ENCODE measurements at places on chromosomes 4 and X.

GRCh38 chr4:164188236-164188635 is 565.7 kb upstream of the SMIM31 start:
- no peak for DNase-seq

GRCh38 chr4:144967161-144967560 is 130.8 kb downstream of the ANAPC10 start:
- DNase-seq = no peak

DNA sequence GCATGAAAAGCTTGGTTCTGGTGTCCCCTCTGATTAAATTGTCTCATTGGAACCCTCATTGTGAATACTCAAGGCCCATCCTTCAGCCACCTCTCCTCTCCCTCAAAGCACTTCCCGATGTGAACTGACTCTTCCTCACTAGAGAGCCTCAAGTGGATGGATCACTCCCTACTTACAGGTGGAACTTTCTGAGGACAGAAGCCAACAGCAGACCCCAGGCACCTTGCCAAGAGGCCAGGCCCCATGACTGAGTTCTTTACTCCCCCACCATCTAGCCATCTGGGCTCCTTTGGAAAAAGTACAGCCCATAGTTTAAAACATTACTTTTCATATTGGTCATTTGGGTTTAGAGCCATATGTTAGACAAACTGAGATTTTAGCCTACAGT is 224.1 kb downstream of the SHROOM3 start:
- DNase-seq = no peak

DNA sequence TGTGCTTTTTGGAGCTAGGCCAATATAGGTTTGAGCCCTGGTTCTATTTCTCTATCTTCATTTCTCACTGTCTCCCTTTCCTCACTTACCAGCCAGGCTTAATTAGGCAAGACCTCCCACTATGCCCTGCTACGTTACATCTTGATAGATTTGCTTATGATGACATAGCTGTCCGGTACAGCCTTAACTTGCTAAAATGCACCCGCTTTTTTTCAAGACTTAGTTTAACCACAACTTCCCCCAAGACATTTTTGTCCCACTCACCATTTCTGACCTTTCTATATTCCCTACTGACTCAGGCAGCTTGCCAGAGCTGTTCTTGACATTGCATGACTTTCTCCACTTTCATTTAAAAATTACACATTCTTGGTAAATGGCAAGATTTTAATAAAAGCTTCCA is 152.6 kb downstream of the MID1 start:
- DNase-seq = no peak

- DNase-seq = no peak
These were observed 304.2 kb downstream of the TENM3 start for GRCh38 chr4:182547435-182547834.

DNA sequence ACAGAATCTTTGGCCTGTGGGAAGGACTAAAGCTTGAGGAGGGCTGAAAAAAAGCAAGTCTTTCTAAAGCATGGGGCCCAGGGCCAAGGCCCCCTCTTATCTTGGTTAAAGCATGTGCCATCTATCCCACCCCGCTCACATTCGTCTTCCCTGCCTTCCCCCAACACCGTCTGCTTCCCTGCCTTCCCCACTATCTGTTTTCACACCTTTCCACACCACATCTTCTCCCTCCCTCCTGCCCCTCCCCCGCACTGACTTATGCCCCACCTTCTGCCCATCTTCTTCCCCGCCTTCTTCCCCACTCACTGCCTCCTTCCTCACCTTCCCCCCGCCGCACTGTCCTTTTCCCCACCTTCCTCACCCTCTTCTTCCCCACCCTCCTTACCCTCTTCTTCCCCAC is 890 bp upstream of the NAP1L5 start:
- no peak for DNase-seq

GRCh38 chr4:186650401-186651180 is 73.1 kb downstream of the FAT1 start:
- no peak for DNase-seq

DNA sequence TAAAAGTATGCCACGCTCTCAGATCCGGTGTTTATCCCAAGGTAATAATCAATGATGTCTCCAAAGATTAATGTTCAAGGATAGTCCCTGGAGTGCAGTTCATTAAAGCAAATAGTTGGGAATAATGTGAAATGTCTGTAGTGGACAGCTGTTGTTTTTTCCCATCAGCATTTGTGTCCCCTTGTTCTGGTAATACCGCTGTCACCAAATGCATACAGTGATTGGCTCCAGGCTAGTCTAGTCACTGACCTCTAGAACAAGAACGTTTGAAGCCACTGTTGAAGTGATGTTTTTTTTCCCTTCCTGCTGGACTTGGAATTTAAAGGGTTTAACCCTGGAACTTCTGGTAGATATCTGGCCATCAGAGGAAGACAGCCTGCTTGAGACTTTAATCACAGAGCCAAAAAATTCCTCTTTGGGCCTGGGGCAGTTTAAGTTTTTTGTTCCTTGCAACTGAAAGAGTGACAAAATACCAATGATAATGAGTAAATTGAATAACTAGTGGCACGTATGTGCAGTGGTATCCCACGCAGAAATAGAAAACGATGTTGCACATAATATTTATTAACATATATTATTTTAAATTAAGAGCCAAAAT is 30.6 kb downstream of the HSD17B11 start:
- no peak for DNase-seq

- DNase-seq = no peak
These were observed 372.3 kb upstream of the F9 start for GRCh38 chrX:139158256-139158655.

DNA sequence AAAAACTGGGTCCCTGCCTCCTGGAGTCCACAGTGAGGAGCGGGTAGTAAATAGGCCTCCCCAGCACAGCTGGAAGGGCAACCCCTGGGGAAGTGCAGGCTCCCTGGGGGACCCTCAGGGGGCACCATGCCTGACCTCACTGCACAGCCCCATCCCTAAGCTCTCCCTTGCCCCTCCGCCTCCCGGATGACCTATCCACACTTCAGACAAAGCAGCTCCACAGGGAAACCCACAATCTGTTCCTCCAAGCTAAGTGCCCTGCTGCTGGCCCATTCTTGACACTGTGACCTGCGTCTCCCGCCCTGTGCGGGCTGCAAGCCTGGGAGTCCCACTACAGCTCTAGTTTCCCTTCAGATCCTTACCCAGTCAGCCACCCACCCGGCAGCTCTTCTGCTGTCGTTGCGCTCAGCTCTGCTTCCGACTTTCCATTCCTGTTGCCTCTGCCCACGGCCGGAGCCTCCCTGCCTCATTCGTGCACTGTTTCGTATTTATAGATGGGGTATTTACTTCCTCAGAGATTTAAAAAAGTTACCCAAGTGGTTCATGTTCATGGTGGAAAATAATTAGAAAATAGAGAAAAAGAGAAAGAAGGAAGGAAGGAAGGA is 47.0 kb upstream of the STOX2 start:
- no peak for DNase-seq

DNA sequence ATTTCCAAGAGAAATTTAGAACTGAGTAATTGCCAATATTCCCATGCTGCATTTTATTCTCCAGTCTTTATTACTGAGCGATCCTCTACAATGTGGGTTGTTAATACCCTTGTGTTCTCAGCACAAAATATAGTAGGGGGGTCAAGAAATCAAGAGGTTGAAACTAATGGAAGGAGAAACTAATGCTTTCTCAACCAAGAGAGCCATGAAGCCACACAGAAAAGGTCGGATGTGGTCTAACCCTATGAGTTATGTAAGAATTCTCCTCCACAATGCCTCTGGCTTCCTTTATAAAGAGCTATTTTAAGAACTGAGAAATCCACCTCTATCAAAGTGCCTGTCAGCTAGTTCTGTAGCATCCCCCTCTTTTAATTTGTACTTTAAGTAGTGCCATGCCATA is 268.5 kb downstream of the CHIC1 start:
- DNase-seq = no peak

- DNase-seq = no peak
These were observed 20.0 kb downstream of the PHOX2B start for GRCh38 chr4:41728573-41728913.

- DNase-seq = no peak
These were observed 6.7 kb downstream of the NUP62CL start for GRCh38 chrX:107199491-107199890.

DNA sequence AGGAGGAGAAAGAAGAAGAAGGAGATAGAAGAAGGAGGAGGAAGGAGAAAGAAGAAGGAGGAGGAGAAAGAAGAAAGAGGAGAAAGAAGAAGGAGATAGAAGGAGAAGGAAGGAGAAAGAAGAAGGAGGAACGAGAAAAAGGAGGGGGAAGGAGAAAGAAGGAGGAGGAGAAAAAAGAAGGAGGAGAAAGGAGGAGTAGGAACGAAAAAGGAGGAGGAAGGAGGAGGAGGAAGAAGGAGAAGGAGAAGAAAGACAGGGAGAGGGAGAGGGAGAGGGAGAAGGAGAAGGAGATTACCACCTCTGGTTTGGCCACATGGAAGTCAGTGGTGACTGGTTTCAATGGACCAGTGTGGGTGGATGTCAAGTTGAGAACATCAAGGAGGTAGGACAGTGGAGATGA is 50.0 kb upstream of the VEGFD start:
- no peak for DNase-seq

- DNase-seq = no peak
These were observed 166.6 kb downstream of the GBA3 start for GRCh38 chr4:22859318-22859717.

DNA sequence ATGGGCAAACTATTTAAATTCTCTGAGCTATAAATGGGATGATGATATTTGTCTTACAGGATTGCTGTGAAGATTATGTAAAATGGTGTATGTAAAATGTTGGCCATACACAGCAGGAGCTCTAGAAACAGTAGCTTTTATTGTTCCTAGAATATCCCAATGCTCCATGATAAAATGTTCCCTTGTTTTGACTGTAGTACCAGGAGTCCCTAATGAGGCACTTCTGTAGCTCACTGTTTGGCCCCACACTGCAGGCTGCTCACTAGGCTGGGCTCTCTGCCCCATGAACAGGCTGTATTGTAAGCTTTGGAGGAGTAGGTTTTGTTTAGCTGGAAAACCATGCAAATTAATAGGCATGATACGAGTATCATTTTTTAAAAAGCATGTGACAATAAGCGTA is 3.3 kb upstream of the FGA start:
- no peak for DNase-seq

GRCh38 chr4:144868309-144868708 is 222.4 kb downstream of the HHIP start:
- DNase-seq = no peak

GRCh38 chr4:184583738-184584502 is 65.3 kb downstream of the CASP3 start:
- no peak for DNase-seq

GRCh38 chr4:110527156-110527555 is 51.2 kb downstream of the ENPEP start:
- DNase-seq = no peak

- DNase-seq = no peak
These were observed 1.6 kb upstream of the UNC5C start for GRCh38 chr4:95550115-95550987.

DNA sequence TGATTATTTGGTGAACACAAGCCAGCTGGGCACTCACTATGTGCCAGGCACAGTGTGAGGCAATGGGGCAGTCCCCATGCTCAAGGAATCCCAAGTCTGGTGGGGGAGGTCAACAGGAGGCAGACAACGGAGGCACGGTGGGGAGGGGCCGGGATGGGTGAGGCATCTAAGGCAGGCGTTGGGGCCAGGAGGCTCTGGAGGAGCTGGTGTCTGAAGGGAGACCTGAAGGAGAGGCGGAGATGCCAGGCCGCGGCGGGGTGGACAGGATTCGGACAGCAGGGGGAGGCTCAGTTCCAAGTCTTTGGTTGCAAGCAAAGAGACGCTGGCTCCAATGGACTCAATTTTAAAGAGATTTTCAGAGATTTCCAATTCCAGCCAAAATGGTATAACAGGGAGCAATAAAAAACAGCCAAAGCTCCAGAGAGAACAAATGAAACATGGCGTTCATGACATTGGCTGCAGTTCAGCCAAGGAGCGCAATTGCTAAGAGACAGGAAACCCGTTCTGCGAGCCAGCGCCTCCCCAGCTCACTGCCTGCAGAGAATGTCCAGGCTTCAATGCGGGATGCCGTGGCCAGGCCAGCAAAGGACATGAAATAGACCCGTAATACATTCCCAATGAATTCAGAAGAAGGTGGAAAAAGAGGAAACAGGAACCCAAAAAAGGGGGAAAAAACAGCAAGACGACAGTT is 105.2 kb upstream of the LRPAP1 start:
- DNase-seq = no peak

- DNase-seq = no peak
These were observed 65.8 kb downstream of the BCOR start for GRCh38 chrX:40031911-40032310.

- DNase-seq = no peak
These were observed 2.4 kb downstream of the CXCR3 start for GRCh38 chrX:71615954-71616353.

- DNase-seq = no peak
These were observed 165.0 kb downstream of the HEPH start for GRCh38 chrX:66328950-66329596.

DNA sequence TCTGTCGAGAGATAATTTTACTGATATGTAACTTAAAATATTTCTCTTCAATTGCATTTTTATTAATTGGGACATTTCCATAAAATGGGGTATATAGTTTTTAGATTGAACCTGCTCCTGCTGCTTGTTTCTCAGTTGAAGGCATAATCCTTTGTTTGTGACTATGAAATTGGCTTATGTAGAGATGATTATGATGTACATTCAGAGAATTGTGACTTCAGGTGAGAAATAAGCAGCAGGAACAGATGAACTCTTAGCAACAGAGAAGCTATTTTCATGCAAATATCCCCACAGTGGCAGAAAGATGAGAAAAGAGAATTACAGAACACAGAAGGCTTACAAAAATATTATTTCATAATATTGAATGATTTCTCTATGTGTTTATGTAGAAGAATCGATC is 1499.5 kb upstream of the ADGRL3 start:
- no peak for DNase-seq

GRCh38 chr4:126065016-126065415 is 750.3 kb downstream of the FAT4 start:
- DNase-seq = no peak

- no peak for DNase-seq
These were observed 333.7 kb downstream of the UNC5C start for GRCh38 chr4:95215043-95215442.

DNA sequence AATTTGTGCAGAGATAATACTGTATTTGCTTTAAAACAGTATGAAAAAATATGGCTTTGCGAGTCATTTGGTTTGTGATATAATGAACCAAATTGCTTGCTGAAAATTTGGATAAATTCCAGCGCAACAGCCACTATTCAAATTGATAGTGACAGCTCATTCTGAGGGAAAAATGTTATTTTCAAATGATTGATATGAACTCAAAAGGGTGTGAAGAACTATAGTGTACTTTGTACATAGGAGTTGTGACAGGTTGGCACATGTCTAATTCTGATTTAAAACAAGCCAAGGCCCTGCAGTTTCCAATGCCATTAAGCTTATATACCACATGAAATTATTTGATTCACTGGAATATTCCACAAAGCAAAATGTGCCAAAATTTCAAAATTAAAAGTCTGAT is 1628.9 kb upstream of the AGA start:
- no peak for DNase-seq

DNA sequence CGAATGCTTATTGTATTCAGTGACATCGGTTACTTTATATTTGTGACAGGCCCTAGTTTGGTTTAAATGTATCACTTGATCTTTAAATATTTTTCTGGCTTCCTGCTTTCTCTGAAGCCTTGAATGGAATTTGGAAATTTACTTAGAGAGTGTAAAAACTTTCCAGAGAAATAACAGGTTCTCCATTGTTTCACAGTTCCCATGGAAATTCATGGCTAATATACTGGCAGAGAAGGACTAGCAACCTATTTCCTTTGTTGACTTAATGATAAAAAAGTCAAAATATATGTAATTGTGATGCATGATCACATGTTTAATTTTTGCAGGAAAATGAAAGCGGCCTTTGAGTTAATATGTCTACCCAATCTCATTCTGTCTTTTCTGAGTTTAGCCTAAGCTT is 13.2 kb downstream of the NEIL3 start:
- DNase-seq = no peak

Measured in activated CD8-positive, alpha-beta memory T cell treated with anti-CD3 and anti-CD28 coated beads, Interleukin-2, amount 50 U/mL, for 4 hours (primary cell).